ENCODE measurements at places on chromosomes 16 and 17.
A peak's percentile ranks its signal among the peaks of the same experiment; 100 is the strongest.

GRCh38 chr16:1740781-1741490 is 30.4 kb downstream of the NME3 start:
- DNase-seq: no peak

DNA sequence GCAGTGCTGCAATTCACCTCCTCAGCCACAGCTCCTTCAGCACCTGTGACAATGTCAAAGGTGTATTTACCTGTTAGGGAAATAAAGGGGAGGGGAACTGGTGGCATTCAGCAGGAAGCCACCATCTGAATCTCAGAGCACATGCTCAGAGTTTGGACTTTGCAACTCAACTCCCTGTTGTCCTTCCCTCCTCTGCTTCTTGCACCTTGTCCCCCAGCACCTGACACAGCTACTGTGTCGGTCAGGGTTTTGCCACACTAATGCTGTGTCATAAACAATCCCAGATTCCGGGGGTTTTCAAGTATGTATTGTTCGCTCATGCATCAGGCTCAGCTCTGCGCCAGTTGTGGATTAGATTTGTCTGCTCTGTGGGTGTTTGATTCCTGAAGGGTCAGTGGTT is 43.7 kb downstream of the HSBP1 start:
- DNase-seq: no peak

GRCh38 chr16:84879569-84880487 is 60.0 kb downstream of the CRISPLD2 start:
- no peak for DNase-seq

GRCh38 chr17:57517632-57518456 is 227.3 kb downstream of the CCDC182 start:
- DNase-seq: no peak

GRCh38 chr17:41657176-41657754 is 31.4 kb upstream of the EIF1 start:
- DNase-seq: no peak

DNA sequence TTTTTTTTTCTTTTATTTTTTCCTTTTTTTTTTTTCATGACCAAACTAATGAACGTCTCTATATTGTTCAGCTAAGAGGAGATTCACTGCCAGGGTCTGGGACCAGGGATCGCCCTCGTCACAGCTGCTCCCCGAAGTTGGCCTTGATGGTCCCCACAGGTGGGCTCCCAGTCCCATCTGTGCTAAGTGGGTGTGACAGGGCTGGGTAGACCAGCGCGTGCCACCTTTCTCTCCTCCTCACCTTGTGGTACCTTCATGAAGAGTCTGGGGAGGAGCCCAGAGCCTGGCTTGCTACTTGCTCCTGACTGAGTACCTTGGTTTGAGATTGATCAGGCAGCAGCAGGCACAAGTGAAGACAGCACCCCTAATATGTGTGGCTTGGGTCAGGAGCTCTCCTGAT is 6.5 kb upstream of the FOXF1 start:
- no peak for DNase-seq

GRCh38 chr16:85062323-85062722 is 34.7 kb downstream of the KIAA0513 start:
- no peak for DNase-seq

DNA sequence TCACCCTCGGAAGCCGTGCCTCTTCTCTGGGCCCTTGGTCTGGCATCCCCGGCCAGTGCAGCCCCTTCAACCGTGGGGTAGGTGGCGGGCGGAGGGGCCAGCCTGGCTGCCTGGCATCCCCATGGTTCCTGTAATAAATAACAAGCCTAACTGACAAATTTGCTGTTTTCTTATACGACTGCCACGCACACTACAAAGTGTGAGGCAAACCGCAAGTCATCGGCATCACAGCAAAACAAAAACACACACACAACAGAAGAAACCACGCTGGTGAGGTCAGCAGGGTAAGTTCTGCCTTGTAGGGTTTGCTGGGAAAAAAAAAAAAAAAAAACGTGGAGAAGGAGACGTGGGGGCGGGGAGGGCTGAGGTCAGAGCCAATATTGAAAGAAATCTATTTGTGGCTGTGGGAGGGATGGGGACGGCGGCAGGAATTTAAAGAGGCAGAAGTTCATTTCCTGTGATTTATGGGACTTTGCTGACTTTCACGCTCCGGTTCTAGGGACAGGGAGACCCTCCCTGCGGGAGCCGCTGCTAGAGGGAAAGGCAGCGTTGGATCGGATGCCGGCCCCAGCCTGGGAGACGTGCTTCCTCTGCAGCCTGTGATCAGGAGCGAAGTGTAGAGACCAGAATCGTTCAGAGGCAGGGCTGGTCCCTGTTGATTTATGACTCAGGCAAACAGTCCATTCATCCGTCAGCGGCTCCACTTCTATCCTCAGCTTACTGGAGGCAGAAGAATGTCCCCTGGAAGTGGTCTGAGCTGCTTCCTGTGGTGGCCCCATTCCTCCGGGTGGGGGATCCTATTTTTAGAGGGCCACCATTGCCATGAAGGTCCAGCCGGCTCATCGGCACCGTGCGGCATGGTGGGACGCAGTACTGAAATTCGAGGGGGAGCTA is 162.8 kb downstream of the FOXL1 start:
- DNase-seq: peak; percentile 80

- no peak for DNase-seq
Measured at GRCh38 chr16:89161763-89162713, 9.5 kb upstream of the CDH15 start.

GRCh38 chr16:83054283-83054682 is 427.5 kb downstream of the CDH13 start:
- DNase-seq: no peak

DNA sequence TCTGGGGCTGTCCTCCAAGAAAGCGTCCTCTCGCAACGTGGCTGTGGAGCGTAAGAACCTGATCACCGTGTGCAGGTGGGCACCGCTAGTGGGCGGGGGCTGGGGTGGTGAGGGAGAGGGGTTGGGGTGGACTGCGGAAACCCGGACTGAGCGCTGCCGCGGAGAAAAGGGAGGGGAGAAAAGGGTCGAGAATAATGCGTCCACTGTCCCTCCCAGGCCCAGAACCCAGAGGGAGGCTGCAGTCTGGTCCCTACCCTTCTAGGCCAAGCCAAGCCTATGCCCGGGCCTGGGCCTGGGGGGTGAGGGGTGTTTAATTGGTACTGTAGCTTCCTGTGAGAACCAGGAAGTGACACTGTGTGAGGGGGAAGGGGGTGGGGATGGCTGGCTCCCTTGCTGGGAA is 464 bp downstream of the RUNDC3A start:
- DNase-seq: no peak

DNA sequence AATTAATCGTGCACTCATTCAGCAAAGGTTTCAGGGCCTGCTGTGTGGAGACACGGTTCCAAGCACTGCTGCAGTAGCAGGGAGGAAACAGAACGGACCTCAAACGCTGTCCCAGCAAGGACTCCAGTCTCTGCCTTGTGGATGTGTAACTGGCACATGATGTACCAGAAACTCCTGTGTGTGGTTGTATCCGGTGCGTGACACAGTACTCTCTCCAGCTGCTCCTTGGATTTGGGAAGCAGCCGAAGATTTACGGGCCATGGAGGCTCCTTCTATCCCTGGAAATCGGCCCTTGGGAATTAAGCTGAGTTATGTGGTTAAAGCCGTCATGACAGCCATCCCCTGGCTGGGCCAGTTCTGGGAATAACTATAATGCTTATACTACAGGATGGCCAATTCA is 8.5 kb upstream of the ANKRD11 start:
- no peak for DNase-seq

- no peak for DNase-seq
Measured at GRCh38 chr16:2715966-2716885, 3.8 kb downstream of the PRSS27 start.

DNA sequence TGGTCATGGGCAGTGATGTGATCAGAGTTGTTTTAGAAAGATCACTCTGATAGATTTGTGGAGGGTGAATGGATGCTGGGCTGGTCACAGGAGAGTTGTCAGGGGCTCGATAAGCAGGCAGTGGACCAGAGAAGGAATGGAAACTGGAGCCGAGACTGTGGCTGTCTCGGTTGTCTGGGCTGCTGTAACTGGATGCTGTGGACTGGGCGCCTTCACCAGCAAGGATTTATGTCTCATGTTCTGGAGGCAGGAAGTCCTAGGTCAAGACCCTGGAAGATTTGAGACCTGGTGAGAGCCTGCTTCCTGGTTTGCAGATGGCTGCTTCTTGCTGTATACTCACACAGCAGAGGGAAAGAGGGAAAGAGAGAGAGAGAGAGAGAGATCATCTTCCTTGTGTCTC is 203.6 kb downstream of the HS3ST4 start:
- no peak for DNase-seq

GRCh38 chr17:78645421-78646295 is 68.5 kb upstream of the DNAH17 start:
- DNase-seq: peak; percentile 55

GRCh38 chr16:11565665-11566064 is 21.1 kb downstream of the LITAF start:
- no peak for DNase-seq

- no peak for DNase-seq
Measured at GRCh38 chr16:85492295-85492864, 120.7 kb upstream of the GSE1 start.

DNA sequence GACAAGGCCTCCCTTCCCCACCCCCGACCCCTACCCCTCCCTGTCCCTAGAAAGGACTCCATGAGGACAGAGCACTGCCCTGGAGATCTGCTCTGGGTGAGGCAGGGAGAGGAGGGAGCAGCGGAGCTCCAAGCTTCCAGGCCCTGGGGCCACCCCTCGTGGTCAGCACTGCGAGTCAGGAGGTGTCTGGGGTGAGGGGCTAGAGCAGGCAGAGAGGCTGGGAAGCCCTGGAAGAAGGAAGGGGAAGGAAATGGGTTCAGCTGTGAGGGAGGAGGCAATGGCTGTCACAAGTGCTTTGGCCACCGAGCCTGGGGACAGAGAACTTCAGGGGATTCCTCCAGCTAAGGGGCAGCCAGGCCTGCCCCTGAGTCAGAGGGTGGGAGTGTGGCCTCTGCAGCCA is 28.2 kb upstream of the DNAI2 start:
- no peak for DNase-seq

DNA sequence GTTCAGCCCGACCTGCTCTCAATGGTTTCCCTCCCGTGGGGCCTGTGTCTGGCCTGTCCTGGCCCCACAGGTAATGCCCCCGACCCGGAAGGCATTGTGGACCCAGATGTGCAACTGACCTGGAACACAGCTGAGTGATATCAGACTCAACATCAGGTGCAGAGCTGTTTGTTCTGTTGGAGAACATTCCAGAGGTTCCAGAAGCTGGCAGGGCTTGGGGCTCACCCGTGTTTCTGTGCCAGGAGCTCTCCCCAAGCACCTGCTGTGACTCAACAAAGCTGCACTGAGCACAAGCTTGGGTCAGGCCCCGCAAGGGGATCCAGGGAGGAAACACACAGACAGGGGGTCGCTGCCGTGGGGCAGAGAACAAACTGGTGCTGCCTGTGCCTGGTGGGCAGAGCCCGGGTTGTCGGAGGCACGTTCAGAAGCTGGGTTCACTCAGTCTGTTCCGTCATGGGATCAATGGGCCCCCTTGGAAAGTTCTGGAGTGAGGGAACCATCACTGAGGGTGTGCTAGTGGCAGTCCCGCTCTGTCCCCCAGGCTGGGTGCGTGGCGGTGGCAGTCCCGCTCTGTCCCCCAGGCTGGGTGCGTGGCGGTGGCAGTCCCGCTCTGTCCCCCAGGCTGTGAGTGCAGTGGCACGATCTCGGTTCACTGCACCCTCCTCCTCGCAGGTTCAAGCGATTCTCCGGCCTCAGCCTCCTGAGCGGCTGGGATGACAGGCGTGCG is 22.1 kb downstream of the HS3ST6 start:
- no peak for DNase-seq

GRCh38 chr17:37691807-37692206 is 48.6 kb upstream of the DDX52 start:
- DNase-seq: no peak

DNA sequence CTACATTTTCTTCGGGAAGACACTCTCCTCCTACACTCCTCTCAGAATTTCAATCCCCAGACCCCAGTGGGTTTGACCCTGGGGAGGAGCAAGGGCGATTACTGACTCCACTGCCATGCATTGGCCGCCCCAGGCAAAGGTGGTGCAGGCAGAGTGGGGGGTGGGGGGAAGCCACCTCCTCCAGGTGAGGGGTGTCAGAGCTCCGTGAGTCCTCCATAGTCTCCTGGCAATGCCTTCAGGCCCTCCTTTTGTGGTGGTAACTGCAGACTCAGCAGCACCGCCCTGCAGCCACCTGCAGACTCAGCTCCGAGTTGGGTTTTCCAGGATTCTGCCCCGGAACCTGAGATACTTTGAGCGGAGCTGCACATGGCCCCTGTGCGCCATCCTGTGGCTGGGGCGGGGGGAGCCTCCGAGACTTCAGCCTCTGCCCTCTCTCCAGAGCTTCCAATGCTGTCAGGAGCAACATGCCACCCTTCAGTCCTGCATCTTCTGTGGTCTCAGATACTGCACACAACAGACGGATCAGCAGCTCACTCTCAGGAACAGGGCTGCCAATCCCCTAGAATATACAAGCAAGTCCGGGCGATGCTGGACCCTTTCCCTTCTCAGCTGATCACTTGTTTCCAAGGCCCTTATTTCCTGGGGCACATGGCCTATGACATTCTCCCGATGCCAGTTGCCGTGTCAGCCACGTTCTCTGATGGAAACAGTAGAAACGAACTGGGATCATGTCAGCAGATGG is 2.4 kb upstream of the SLC47A2 start:
- DNase-seq: no peak

DNA sequence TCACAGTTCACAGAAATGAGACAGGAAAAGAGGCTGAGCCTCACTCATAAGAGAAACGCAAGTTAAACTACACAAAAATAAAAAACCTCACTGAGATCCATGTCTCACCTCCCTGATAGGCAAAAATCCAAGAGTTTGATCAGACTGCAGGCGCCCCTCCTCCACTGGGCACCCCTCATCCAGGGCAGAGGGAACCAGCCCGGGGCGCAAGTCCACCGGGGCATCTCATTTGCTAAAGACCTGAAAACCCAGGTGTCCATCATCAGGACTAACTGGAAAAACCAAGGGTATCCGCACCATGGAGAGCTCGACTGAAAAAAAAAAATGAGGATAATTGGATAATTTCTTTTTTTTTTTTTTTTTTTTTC is 2.6 kb downstream of the HBZ start:
- DNase-seq: no peak

GRCh38 chr16:50247906-50248608 is 18.3 kb upstream of the ADCY7 start:
- no peak for DNase-seq

DNA sequence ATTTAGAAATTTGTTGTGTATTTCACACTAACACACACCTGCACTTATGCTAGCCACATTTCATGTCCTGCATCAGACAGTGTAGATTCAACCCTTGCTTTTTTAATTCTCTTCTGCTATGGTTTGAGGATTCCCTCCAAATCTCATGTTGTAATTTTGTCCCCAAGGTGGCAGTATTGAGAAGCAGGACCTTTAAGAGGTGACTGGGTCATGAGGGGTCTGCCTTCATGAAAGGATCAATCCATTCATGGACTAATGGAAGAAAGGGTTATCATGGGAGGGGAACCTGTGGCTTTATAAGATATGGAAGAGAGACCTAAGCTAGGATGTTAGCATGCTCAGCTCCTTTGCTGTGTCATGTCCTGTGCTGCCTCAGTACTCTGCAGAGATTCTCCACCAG is 1032.2 kb downstream of the CDH11 start:
- no peak for DNase-seq

- no peak for DNase-seq
Measured at GRCh38 chr16:11327277-11328171, 17.7 kb upstream of the RMI2 start.

- DNase-seq: peak; percentile 28
Measured at GRCh38 chr17:82848022-82848592, 8.3 kb upstream of the ZNF750 start.

GRCh38 chr17:2805961-2806360 is 9.7 kb downstream of the RAP1GAP2 start:
- DNase-seq: no peak

Measured in AG20443 (cell line).